Cortex of kidney (tissue), 1 donor: ENCODE measurements at places on chromosomes 6 and 20.
A peak's percentile ranks its signal among the peaks of the same experiment; 100 is the strongest.

GRCh38 chr6:149332602-149333265 is 15.2 kb downstream of the TAB2 start:
- no peak for DNase-seq

- DNase-seq, result no peak
Measured at GRCh38 chr20:17169585-17170136, 57.2 kb upstream of the PCSK2 start.

GRCh38 chr20:42493001-42493400 is 696.7 kb downstream of the PTPRT start:
- no peak for DNase-seq

DNA sequence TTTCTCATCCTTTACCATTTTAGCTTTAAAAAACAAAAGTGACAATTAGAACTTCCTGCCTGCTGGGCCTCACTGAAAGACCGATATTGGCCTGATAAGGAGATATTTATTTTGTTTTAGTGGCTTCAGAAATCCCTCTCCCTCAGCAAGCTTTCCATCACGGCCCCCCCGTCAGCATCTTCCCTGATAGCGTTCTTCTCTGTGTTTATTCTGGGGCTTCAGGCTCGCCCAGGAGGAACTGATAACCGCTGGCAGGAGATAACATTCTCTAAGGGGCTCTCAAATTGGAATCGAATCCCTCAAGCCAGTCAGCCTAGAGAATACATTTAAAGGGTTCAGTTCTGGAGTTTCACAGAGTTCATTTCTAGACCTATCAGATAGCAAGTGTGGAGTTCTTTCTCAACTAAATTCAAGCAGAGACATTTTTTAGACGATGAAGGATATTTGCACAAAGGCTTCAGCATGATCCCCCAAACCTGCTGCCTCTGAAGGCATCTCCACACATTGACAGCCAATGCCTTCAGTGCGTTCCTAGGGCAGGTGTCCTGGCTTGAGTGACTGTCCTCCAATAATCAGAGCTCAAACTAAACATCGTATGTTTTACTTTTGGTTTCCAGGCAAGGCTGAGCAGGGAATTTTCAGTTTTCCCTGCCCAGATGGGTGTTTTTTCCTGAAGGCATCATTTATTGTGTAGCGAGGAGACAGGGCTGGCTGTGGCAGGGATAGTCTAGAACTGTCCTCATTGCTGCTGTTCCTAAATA is 17.0 kb downstream of the PRDM1 start:
- DNase-seq, result no peak

DNA sequence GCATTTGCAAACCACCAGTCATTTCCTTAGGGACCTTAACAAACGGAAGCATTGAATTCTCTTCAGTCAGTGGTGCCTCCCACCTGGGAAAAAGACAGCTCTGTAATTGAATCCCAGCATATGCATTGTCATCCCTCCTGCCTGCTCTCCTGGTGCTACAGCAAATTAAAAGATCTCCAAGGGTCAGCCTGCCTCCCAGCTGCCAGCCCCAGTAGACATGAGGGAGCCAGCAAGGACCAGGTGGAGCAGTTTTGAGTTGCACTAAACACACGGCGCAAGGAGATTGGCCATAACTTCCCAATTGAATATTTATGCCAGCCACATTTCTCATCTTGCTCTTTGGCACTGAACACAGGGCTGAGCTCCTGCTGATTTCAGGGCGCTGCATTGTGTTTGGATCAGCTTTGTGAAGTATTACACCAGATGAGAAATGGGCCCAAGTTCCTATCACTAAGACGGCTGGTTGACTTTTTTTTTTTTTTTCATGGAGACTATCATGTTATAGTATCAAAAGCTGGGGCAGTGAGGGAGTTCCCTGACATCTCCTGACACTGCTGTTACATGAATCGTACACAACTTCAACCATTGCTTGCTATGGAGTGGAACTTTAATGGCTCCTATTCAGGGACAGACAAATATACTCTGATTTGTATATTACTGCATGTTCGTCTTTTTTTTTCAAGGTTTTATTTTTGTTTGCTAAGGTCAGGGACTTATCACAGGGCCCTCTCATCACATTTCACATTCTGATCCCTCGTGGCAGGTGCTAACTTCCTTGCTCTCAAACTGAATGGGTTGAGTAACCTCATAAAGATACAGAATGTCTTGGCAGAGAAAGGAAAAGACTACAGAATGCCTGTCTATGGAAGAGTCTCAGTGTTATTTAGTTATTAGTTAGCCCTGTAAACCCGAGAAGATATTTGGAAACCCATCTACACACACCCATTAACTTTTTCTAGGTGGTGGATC is 191.1 kb downstream of the EYA4 start:
- no peak for DNase-seq

- DNase-seq, result peak; percentile 29
Measured at GRCh38 chr20:38472513-38473366, at the start of gene RALGAPB. RALGAPB (plus strand) TSS chr20:38472843; CDS start chr20:38488433, 15,590 bp downstream.

GRCh38 chr6:168209420-168209819 is 110.2 kb downstream of the DACT2 start:
- no peak for DNase-seq

DNA sequence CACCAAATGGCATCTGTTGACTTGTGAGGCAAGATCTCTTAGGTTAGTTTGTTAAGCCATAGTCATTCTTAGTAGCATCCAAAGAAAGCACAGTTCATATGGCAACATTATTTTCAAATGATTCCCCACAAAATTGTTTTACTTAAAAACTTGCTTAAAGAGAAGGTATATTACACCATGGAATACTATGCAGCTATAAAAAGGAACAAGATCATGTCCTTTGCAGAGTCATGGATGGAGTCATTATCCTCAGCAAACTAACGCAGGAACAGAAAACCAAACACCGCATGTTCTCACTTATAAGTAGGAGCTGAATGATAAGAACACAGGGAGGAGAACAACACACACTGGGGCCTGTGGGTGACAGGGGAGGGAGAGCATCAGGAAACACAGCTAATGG is 10.9 kb upstream of the DSE start:
- DNase-seq, result no peak

DNA sequence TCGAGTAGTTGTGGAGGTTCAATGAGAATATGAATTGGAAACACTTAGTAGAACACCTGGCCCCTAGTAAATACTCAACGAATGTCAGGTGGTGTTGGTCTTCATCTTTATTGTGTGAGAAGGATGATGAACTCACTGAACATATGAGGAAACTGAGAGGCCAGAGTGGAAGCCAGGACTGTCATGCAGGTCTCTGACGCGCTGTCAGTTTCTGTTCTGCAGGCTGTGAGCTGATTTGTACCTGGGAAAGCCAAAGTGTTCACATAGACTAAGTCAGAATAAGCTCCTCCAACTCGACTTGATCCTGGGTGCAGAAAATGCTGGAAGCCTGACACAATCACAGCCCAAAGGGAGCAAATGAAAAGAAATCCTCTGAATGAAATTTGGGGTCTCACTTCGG is 222.2 kb downstream of the LY86 start:
- no peak for DNase-seq

DNA sequence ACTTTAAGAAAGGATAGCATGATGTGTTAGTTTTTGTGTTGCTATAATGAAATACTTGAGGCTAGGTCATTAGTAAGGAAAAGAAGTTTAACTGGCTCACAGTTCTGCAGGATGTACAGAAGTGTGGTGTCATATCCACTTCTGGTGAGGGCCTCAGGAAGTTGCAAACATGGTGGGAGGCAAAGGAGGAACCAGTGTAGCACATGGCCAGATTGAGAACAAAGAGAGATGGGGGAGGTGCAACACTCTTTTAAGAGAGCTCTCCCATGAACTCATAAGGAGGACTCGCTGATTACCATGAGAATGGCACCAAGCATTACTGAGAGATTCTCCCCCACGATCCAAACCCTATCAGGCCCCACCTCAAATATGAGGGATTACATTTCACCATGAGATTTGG is 265.4 kb downstream of the RIMS1 start:
- DNase-seq, result no peak

GRCh38 chr6:35635601-35636597 is 52.8 kb downstream of the FKBP5 start:
- no peak for DNase-seq

DNA sequence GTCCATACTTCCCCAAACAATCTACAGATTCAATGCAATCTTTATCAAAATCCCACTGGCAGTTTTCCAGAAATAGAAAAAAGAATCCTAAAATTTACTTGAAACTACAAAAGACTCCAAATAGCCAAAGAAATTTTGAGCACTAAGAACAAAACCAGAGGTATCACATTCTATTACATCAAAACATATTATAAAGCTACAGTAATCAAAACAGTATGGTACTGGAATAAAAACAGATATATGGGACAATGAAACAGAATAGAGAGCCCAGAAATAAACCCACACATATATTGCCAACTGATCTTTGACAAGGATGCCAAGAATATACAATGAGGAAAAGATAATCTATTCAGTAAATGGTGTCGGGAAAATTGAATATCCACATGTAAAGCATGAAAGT is 46.0 kb upstream of the FBXO30 start:
- DNase-seq, result no peak

DNA sequence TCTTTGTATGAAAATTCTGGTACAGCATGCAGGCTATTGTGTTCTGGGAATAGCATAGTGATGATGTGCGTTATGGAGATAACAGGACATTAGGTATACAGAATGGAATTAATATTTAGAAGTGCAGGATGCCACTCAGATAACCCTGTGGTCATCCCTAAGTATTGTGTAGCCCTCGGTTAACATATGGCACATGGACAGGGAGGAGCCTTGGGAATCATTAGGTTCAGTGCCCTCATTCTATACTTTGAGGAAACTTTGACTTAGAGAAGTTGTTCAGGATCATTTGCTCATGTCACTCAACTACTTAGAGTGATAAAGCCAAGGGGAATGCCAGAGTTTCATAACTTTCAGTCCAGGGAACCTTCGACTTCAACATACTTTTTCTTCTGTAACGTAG is 185.9 kb downstream of the UST start:
- DNase-seq, result no peak

DNA sequence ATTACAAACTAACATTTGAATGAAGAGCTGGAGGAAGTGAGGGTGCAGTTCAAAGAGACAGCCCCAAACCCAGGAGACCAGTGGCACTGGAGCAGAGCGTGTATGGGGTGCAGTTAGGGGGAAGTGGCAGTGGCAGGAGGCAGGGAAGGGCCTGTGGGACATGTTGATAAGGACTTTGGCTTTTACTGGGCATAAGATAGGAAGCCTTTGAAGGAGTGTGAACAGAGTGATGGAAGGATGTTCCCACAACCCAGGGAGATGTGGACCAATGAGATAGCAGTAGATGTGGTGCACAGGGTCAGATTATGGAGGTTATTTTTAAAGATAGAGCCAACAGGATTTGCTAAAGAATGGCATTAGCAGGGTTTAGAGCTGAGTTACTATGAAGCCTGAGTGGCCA is 56.4 kb downstream of the AIG1 start:
- no peak for DNase-seq

- DNase-seq, result no peak
Measured at GRCh38 chr20:9403448-9403847, 110.9 kb upstream of the LAMP5 start.

- DNase-seq, result no peak
Measured at GRCh38 chr20:48930035-48930434, 8.5 kb downstream of the ARFGEF2 start.

DNA sequence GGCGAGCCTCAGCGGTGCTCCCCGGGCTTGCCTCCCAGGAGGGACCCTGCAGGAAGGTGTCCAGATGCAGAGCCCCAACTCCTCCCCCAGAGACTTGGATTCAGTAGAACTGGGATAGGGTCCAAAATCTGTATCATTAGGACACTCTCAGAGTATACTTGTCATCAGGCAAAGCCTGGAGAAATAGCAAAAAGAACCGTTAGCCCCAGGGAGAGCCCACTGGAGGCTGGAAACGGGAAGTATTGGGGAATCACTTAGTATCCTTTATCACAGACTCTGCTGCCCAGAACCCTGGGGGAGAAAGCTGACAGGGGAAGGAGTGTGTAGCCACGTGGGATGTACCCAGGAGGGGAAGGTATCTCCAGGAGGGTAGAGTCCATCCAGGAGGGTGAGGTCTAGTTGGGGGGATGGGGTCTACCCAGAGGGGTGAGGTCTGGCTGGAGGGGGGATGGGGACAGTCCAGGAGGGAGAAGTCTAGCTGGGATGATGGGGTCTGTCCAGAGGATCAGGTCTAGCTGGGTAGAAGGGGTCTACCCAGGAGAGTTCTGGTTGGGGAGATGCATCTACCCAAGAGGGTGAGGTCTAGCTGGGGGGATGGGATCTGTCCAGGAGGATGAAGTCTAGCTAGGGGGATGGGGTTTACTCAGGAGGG is 107.2 kb downstream of the LY86 start:
- no peak for DNase-seq

DNA sequence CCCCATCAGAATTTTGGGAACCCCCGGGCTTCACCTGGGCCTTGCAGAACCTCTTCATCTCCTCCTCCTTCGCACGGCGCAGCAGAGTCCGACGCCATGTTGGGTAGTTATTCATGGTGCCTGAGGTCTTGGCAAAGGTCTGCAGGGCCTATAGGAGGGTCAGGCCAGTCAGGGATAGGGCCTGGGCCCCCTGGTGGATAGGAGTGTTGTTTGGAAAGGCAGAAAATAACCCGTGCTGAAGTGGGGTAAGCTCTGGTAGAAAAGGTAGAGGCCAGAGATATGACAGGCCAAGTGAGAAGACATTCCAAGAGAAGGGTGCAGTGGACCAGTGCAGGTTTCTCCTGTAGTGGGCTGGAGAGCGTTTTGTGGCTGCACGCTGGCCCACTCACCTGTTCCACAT is 4.9 kb downstream of the SMPD2 start:
- DNase-seq, result no peak

DNA sequence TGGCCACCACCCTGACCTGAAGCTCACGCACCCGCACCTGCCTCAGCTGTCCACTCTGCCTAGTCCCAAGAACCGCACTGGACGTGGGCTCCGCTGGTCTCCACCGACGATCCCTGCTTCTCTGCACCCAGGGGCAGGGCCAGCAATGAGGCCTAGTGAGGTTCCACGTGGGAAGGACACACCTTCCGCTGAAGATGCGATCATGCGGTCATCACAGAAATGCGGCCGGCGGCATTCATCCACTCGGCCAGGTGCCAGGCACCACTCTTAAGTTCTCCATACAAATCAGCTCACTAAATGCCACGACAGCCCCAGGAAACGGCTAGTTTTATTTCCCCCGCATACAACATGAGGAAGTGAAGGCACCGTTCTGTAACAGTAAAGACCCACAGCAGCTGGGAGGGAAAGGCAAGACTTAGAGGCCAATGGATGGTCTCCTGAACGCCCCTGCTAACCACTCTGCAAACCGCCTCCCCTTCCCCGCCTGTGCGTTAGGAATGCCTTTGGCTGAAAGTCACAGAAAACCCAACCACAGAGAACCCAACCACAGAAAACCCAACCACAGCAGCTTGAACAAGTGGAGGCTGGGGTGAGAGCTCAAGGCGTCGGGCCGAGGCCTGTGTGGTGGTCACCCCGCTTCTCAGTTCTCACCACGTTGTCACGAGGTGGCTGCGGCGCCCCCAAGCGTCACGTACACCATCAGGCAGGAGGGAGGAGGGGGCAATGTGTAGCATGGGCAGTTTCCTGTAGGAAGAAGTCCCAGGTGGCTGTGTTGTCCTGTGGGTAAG is 204.4 kb downstream of the TAF4 start:
- DNase-seq, result no peak
